ENCODE measurements at places on chromosomes 7 and 10.
A peak's percentile ranks its signal among the peaks of the same experiment; 100 is the strongest.

- DNase-seq = no peak
These were observed 48.1 kb upstream of the ZNF680 start for GRCh38 chr7:64610997-64611396.

DNA sequence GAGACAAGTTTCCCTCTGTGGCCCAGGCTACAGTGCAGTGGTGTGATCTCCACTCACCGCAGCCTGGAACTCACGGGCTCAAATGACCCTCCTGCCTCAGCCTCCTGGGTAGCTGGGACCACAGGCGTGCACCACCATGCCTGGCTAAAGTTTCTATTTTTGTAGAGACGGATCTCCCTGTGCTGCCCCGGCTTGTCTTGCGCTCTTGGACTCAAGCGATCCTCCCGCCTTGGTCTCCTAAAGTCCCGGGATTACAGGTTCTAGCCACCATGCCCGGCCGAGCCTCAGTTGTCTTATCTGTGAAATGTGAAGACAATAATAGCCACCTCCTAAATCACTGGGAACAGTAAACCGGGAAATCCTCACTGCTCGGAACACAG, 88.1 kb downstream of the FOXL3 start:
- DNase-seq = no peak

DNA sequence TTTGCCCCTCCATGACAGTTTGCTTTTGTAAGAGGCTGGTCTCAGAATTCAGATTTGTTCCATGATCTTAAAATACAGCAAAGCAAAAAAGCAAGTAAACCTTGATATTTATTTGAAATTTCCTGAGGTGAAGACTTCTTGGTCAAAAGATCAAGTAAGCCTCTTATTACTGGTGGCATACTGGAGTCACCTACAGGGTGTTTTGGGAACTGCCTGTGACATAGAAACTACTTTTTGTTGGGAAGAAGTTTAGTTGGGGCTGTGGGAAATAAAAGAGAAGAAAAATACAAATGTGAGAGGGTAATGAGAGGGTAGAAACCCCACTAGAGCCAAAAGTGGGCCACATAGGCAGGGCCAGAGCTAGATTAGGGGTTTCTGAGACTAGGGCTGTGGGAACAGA, 217.9 kb downstream of the OTUD1 start:
- peak; percentile 29 for DNase-seq

DNA sequence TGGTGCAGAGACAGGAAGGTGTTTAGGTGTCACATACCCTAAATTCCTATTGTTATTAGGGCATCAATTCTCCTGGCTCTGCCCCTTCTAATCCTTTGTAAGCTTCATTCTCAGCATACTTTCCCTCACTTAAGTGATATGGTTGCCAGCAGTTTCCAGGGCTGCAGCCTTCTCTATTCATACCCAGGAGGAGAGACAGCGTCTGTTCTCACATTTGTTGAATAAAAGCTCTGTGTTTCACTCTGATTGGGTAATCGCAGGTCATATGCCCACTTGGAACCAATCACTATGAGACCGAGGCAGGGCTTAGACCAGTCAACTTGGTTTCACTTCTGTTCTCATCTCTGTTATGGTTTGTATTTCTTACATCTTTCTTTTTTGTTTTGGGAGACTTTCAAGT, 109.6 kb upstream of the MTPN start:
- no peak for DNase-seq

GRCh38 chr10:78860260-78860914, 208.4 kb upstream of the ZMIZ1 start:
- DNase-seq = no peak

GRCh38 chr10:34432589-34432988, 382.5 kb downstream of the PARD3 start:
- no peak for DNase-seq

GRCh38 chr7:84949067-84949466, 237.8 kb downstream of the SEMA3D start:
- DNase-seq = no peak

GRCh38 chr7:139345042-139345441, 3.9 kb downstream of the FMC1 start:
- DNase-seq = peak; percentile 59

- no peak for DNase-seq
These were observed 71.0 kb downstream of the GNAT3 start for GRCh38 chr7:80440883-80441282.

DNA sequence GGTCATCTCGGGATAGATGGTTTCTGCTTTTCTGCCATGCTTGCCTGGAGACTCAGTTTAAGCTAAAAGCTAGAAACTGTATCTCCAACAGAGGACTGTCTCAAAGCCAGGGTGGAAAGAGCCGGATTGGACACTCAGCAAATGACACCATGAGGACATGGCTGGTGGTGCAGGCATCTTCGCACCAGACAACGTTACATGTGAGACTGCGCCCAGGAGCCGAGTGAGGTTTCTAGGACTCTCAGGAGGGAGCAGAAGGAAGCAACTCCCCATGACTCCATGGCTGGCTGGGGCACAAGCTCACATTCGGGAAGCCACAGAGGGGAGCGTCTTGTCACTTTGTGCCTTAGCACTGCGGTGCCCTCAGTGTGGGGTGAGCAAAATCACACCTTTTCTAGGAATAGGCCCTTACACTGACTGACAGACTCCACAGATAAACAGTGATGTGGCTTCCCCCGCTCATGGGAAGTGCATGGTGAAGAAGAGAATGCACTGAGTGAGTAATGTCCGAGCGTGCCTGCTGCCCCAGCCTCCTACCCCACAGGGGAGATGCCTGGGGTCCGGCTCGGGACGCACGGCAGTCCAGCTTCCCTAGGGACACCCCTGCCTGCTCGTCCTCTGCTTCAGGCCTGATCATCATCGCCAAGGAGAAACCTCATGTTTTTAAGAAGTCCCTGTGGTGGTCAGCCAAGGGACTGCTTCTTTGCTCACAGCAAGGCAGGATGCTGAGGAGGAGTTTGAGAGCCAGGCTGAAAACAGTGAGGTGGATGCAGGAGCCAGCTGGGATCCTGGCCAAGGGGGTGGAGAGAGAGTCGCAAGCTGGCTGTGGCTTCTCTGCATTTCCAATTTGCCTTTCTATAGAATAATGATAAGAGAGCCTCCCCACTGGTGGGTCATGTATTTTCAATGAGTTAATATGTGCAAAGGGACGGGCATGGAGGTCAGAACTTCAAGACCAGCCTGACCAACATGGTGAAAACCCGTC, 52.2 kb upstream of the FXYD4 start:
- no peak for DNase-seq

GRCh38 chr7:30463405-30464145, 15.0 kb downstream of the NOD1 start:
- DNase-seq = no peak

- DNase-seq = no peak
These were observed 62.0 kb upstream of the SEMA3A start for GRCh38 chr7:84256571-84256971.

DNA sequence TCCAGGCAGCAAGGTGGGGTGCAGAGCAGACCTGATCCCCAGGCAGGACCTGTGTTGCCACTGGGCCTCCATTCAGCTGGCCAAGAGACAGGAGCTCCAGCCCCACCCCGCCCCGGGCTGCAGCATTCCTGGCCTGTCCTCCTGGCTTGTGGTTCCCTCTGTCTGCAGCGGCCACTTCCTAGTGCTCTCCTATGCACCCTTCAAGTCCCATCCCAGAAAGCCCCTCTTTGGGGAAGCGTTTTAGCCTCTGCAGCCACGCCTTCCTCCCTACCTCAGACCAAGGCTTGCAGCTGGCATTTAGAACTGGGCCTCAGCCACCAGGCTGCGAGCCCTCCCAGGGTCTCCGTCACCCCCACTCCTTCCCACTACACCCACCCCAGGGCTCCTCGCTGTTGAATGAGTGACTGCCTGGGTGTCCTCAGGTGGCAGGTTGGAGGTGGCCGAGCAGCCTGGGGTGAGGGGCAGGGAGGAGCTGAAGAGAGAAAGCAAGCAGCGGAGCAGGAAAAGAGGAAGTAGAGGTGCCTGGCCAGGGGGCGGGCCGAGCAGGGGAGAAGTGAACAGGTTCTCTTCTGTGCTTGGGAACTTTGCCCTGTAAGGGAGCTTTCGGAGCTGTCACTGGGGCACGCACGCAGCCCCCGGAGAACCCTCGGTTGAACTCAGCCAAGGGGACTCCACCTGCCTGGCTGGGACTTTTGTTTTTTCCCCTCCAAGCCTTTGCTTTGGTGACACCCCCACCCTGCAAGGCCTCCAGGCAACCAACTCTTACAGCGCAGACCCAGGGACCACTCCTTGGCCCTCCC, 109.1 kb upstream of the TNRC18 start:
- DNase-seq = peak; percentile 80

DNA sequence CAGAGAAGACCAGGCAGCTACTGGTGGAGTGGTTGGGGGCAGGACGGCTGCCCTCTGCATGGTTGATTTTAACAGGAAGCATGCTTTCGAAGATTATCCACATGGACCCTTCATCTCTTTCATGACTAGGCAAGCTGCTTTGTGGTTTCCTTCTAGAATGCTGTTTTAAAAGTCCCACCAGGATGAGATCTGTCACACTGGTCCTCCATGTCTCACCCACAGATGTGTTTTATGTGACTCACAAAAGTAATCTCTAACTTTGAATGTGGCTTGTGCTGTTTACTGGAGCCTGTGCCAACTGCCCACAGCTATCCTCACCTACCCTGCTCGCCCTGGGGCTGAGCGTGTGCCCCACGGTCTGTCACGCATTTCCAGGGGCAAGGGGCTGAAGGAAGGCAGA, 188.8 kb downstream of the GFRA1 start:
- DNase-seq = no peak

DNA sequence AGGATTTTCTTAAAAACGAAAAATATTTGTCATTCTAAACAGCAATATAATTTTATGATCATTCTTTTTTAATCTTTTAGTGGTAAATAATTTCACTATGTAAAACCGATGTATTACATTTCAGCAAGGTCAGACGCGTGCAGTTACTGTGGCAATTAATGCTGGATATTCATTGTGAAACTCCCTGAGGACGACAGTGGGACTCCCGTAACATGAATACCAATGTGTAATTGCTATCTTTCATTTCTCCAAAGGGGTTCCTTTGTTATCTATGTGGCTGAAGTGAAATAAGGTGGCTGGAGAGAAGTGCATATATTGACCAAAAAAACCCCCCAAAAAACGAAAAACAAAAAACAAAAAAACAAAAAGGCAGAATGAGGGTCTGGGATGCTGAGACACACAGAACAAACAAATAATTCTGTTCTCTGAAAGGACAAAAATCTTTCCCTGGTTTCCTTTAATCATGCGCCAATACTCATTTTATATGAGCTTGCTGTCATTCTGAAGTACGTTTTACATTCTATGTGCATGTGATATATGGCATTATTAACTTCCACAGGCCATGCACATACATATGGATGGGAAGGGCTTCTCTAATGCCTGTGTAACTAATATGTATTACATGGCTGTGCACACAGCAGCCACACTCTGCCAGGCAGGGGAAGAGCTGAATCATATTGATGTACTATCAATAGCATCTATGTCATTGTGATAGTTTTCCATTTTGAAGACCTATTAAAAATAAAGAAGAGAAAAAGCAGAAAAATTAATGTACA, 161.4 kb downstream of the RAPGEF5 start:
- DNase-seq = no peak

DNA sequence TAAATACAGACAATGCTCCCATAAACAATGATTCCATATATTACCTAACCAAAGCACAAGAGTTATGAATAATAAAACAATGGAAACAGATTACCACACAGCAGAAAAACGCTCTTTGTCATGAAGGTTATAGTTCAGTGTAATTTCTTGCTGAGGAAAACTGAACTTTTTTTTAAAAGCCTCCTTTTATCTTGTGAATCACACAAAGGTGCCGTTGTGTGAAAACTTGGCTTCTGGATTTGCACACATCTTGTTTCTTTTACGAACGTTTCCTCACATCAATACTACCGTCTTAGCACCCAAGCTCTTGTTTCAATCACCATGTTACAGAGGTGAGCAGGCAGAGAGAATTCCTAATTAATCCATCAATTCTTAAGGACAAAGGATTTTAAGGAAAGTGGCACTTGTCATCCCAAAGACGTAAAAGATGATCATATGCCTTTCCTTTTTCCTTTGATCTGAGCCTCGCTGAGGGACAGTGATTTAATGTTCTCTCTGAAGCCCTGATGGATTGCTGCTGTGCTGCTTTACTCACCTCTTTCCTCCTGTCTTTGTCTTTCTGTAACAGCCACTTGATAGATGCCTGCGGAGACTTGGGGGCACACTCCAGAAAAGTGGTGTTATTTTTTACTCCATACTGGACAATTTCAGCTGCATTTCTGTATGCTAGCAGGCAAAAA, 110.1 kb downstream of the CD36 start:
- DNase-seq = no peak

GRCh38 chr7:111083413-111083812, 7.5 kb upstream of the LRRN3 start:
- peak; percentile 85 for DNase-seq

DNA sequence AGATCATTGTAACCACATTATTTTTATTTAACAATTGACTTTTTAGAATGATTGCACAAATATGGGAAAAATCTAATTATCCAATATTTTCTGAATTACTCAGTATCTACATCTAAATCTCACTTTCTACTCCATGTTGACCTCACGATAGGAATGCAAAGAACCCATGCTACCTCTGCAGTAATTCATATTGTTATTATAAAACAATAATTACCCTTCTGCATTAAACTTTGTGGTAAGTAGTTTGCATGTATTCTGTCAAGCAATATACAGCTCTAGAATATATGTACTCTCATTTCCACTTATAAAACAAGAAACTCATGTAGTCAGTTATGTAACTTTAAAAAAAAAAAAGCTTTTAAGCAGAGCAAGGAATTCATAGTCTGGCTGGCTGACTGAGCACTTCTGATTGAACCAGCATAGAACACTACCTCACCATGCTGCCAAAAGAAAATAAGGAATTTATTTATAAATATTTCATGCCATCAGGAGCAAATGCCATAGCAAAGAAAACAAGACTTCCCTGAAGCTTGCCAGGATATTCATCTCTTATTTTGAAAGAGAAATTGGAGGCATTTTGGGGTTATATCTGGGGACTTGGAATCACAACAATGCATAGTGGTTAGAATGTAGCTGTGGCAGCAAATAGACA, 895.7 kb downstream of the XPNPEP1 start:
- DNase-seq = no peak

- DNase-seq = peak; percentile 69
These were observed 92.3 kb downstream of the RNF216 start for GRCh38 chr7:5689118-5689517.

GRCh38 chr7:28701731-28702130, 256.4 kb downstream of the TRIL start:
- no peak for DNase-seq

DNA sequence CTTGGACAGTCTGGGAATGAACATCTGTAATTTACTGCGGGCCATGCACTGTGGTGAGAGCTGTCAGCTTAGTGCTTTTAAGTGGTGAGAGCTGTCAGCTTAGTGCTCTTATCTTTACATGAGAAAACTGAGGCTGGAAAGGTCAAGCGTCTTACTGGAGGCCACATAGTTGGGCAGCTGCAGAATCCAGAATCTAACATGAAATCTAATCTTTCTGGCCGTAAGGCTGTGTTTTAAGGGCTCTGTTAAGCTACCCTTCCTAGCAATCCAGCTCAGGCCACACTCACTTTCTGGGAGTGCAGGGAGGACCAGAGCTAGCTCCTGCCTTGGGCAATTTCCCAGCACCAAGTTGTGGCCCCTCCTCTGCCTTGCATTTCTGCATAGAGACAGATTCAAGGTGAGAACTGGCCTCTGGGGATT, 70.2 kb downstream of the SORCS3 start:
- no peak for DNase-seq

- no peak for DNase-seq
These were observed 142.4 kb upstream of the SAMD8 start for GRCh38 chr10:74969093-74969492.

GRCh38 chr7:33870120-33870519, 35.2 kb upstream of the BMPER start:
- DNase-seq = no peak

Data from CD14-positive monocyte (primary cell).